ENCODE measurements at places on chromosomes 7 and 10.

GRCh38 chr7:150927157-150927955 is 50.8 kb downstream of the KCNH2 start:
- no peak for DNase-seq

- no peak for DNase-seq
Measured at GRCh38 chr10:73646598-73647041, 5.3 kb upstream of the MYOZ1 start.

GRCh38 chr10:21424459-21424861 is 101.0 kb downstream of the SKIDA1 start:
- no peak for DNase-seq

- no peak for DNase-seq
Measured at GRCh38 chr7:2517026-2517425, 2.5 kb upstream of the LFNG start.

DNA sequence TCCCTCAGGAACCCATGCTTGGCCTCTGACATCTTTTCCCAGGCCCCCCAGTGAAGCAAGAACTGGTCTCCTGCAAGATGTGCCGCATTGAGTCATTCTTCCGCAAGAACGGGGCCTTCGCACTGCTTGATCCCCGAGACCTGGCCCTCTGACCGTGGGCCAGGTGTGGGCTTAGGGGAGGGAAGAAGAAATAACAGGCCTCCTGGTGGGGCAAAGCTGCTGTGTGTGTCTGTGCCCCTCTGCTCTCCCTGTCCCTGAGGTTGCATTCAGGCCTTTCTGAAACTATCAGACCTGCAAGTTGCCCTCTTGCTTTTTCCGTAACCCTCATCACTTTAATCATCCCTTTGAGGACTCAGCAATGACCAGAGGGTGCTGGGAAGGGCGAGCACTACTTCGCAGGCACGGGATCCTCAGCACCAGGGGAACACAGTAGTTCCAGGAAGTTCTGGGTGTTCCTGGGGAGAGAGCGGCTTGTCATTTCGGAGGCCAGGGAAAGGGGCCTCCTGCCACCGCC is 6.0 kb downstream of the ATP6V1F start:
- no peak for DNase-seq

DNA sequence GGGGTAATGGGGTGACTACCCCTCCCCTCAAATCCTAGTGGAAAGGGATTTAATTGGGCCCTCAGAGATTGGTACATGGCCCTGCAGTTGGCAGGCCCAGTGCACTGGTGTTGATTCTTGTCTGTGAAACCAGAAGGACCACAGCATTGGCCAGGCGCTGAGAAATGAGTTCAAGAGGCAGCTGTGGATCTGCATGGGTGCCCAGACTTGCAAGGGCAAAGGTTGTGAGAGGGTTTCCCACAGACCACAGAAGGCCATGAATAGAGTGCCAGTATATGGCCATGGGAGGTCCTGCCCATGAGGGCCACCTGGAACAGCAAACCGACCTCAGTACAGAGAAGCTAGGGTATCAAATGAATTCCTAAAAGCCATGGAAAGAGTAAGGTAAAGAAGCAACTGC is 32.9 kb downstream of the TMEM168 start:
- no peak for DNase-seq

DNA sequence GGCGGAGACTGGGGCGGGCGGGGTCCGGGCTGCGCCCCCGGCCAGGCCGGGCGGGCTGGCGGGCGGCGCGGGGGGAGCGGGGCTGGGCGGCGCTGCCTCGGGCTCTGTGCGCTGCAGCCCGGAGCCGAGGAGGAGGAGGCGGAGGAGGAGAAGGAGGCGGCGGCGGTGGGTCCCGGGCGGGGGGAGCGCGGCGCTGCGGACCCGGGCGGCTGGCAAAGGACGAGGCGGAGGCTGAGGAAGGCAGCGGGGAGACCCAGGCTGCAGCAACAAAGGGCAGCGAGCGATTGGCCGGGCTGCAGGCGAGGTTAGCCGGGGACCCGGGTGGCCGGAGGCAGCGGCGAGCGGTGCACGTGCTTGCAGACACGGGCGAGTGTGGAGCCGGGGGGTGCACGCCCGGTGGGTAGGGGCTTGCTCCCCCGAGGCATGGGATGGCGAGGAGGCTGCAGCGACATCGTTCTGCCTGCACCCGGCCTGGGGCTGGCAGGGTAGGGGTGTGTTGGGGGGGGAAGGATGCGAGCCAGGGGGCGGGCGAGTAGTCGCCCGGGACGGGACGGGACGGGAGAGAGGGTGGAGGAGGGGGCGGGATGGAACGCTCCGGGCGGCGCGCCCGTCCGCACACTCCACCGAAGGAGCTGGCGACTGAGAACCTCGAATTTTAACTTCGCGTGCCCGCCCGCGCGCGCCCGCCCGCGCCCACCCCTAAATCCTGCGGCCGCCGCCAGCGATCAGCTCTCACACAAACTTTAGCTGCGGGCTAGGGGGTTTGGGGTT is 844 bp upstream of the KAT6B start:
- no peak for DNase-seq

DNA sequence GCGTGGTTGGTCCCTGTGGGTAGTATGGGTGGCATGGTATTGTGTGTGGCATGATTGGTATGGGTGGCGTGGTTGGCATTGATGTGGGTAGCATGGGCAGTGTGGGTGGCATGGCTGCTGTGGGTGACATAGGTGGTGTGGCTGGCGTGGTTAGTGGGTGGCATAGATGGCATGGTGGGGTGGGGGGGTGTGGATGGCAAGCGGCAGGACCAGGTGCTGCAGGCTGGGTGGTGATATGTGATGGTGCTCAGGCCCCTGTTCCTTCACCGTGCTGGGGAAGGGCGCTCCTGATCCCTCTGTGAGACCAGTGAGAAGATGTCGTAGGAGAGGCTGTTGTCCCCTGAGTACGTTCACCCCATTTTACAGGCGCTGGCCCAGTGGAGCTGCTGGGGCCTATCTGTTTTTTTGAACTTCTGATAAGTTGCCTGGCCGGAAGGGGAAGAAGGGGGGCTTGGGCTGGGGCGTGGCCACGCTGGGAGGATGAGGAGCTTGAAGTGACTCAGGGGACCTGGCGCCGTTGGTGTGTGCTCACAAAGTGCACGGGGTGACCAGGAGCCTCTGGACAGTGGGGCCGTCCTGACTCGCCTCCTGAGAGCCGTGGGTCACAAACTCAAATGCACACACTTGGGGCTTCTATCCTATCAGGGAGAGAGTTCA is 17.5 kb downstream of the INPP5A start:
- no peak for DNase-seq

- no peak for DNase-seq
Measured at GRCh38 chr7:90411510-90411909, 8.2 kb downstream of the CLDN12 start.

- no peak for DNase-seq
Measured at GRCh38 chr10:122234416-122234815, 36.7 kb upstream of the BTBD16 start.

All from cortex of kidney (tissue), 1 donor.